ENCODE measurements at places on chromosomes 1 and 21.

- peak; percentile 7 for DNase-seq
Observed at GRCh38 chr1:153260585-153261280, 1.2 kb downstream of the LORICRIN start.

DNA sequence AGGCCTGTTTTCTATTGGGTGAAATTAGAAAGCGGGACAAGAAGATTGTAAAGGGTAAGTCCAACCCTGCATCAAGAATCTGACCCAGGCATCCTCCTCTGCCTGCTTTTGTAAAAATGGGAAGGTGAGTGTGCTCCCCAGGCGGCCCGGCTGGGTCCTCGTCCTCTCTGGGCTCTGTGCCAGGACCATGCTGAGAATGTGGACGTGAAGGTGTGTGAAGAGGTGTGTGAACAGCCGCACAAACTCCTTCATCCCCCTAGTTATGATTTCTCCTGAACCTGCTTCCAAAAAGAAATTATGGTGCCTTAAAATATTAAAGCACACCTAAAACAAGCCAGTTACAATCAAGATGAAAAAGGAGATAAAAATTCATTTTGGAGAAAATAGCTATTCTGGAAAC, 185.7 kb downstream of the IGSF21 start:
- no peak for DNase-seq

- no peak for DNase-seq
Observed at GRCh38 chr1:92922356-92923035, 38.8 kb downstream of the DIPK1A start.

- no peak for DNase-seq
Observed at GRCh38 chr1:219086956-219087469, 86.7 kb upstream of the LYPLAL1 start.

GRCh38 chr21:36274128-36274527, 45.9 kb upstream of the MORC3 start:
- DNase-seq, result no peak

DNA sequence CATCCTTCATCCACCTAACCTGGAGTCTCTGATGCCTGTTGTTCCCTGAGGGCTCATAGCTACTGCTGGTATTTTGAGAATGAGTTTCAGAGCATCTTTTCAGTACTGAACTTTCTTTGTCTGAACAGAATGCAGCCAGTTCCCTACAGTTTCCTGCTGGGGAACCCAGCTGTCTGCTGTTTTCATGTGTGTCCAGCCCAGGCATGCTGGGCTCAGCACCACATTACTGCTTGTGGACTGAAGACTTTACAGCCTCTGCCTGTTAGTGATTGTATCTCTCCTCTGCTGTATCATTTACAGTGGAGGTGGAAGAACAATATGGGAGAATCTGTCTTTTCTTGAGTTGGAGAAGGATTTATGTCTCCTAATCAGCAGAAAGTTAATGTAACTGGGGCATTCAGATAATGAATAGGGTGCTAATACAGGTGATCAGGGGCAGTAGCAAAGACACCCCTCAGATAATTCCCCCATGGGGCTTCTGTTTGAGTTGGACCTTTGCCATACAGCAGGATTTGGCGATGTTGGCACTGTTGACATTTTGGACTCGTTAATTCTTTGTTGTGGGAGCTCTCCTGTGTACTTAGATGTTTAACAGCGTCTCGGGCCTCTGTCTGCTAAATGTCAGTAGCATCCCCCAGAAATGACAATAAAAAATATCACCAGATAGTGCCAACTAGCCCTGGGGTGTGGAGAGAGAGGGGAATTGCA, 207.7 kb downstream of the HHAT start:
- no peak for DNase-seq

DNA sequence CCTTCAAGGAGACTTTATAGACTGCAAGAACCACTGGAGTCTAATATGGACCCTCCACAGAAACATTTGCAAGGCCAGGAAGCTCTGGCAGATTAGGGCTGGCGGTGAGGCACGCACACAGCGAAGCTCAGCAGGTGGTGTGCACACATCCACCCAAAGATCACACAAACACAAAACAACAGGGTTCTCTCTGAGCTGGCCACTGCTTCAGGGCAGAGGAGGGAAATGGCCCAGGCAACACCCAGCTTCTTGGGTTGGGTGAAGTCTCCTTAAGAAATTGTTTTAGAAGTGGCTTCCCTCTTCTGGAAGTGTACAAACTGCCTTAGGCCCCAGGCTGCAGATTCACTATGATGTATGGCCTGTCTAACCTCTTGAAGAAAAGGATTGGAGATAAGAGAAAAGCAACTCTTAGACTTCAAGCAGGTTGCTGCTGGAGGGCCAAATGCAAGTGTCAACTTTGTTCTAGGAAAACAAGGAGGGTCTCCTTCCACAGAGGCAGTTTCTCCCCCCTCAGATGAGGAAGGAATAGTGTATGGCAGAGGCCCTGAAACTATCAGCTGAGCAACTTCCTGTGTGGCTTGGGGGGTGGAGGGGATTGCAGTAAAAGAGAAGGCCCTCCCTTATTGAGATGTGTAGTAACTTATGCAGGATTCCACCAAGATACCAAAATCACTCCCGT, 2.0 kb downstream of the RCSD1 start:
- no peak for DNase-seq

- DNase-seq, result no peak
Observed at GRCh38 chr21:36783612-36784374, 84.9 kb downstream of the SIM2 start.

GRCh38 chr1:54135436-54136120, 17.2 kb downstream of the CDCP2 start:
- no peak for DNase-seq

GRCh38 chr1:224163311-224163710, 19.7 kb upstream of the DEGS1 start:
- no peak for DNase-seq

DNA sequence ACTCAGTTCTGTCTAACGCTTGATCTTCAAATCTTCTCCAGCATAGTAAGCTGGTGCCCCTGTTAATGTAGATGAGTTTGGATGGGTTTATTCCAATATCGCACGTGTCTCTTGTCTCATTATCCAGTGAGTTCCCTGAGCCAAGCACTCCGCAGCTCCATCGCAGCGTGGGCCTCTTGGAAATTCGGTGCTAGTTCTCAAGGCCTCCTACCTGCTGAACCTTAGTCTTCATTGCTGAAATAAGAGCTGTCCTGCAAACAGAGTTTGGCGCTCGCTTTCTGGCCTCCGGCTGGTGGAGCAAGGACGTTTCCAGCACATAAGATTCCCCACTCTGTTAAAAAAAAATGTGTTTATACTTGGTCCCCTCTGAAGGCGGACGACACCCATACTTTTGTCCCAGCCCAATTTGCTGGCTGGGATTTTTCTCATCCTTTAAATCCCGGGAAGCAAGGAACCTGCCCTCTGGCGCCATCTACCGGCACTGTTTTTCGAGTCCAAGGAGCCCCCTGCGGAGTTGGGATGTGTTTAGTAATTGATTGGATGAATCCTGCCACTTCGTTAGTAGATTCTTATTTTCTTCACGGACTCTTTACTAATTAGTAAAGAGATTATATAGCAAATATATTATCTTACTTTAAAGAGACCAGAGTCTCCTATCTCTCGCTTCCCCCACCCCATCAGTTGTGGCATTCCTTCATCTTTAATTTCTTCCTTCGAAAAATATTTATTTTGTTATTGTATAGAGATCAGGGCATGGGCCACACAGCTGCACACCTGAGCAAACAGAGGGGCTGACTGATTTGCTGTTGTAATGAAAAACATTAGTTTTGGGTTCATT, 14.7 kb downstream of the JUN start:
- peak; percentile 20 for DNase-seq

DNA sequence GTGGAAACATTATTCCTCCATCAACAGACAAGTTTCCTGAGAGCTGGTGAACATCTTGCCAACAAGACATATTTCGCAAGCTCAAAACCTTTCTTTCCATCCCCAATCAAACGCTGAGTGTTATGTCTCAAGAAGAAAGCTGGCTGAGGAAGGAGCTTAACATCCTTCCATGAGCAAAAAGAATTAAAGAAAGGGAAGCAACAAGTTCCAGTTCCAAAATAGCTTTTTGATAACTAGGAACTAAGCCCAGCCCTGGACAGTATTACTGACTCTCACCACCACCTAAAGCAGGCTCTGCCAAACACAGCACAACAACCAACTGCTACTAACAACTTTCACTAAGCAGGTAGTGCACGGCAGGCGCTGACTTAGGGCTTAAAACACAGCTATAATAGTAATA, 50.2 kb downstream of the CAPZB start:
- no peak for DNase-seq

DNA sequence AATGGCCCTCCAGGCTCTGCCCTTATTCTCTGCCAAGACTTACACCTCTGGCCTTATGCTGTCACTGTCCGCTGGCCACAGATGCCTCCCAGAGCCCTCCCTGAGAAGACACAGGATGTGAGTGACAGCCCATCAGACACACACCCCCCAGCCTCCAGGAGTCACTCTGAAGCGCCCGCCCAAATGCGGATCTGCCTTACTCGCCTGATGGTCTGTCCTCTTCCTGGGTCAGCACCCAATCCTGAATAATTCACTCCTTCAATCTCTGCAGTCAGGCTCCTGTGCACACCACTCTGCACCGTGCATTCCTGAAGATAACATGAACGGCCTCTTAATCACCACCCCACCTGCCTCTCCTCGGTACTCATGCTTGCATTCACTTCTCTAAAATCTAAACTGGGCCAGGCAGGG, 14.7 kb downstream of the CLSTN1 start:
- no peak for DNase-seq

GRCh38 chr1:217586586-217586985, 44.3 kb downstream of the GPATCH2 start:
- no peak for DNase-seq

DNA sequence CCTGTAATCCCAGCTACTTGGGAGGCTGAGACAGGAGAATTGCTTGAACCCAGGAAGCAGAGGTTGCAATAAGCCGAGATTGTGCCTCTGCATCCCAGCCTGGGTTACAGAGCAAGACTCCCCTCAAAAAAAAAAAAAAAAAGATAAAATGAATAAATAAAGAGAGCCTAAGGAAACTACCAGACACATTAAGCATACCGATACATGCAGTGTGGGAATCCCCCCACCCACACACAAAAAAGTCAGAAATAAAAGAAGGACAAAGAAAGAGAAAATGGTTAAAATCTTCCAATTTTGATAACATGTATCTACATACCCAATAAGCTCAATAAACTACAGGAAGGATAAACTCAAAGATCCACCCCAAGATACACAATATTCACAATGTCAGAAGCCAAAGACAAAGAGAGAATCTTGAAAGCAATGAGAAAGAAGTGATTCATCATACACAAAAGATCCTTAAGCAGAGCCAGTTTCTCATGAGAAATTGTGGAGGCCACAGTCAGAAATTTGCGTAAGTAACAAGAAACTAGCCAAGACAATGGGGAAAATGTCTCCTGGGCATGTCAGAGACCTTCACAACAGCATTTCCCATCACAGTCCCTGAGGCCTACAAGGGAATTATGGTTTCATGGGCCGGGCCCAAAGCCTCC, 1197.0 kb downstream of the AMY1C start:
- no peak for DNase-seq

- no peak for DNase-seq
Observed at GRCh38 chr1:234656944-234657654, 47.1 kb upstream of the IRF2BP2 start.

DNA sequence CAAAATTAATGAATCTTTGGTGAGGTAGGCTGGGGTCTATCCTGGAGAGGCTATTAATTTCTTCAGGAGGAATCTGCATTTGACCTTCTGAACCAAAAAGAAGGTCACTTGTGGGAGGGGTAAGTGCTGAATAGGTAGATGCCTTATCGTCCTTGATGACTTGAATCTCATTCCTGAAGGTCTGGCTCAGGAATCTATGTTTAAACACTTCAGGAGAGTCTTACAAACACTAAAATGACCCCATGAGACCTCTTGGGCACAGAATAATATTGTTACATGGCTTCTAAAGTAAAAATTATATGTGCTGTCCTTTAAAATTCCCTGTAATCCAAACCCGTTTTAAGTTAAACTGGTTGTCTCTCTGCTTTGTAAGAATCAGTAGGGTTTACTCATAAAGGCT, 55.0 kb upstream of the FGGY start:
- no peak for DNase-seq

GRCh38 chr1:41003640-41004220, 17.8 kb downstream of the SLFNL1 start:
- peak; percentile 66 for DNase-seq

- DNase-seq, result no peak
Observed at GRCh38 chr1:210516697-210517459, 188.2 kb downstream of the HHAT start.

- no peak for DNase-seq
Observed at GRCh38 chr1:18764362-18764761, 95.1 kb downstream of the TAS1R2 start.

DNA sequence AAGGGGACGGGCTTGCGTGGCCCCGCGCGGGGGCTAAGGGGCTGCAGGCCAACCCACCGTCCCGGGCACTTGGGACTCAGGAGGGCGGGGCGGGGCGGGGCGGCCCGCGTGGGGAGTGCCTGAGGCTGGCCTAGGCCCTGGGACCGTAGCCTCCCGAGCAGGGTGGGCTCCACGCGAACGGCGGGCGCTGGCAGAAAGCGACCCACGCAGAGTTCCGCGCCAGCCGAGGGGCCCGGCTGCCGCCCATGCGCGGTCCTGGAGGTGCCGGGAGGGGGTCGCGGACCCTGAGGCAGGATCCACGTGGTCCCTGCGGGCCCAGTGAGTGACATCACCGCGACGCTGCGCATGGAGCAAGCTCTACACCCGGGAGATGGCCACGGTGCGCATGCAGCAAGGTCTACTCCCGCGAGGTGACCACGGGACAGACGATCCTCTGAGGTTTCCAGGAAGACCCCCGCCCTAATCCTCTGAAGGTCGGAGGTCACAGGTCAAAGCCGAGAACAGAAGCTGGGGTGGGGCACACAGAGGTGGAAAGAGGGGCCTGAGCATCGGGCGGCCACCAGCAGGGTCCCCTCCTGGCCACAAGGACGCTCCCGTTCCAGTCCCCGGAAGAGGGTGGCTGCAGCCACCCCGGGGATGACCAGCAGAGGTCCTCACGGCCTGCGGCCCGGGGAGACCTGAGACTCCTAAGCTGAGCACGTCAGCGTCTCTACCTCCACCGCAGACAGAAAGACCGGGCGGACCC, 13.5 kb upstream of the SLC19A1 start:
- peak; percentile 70 for DNase-seq

DNA sequence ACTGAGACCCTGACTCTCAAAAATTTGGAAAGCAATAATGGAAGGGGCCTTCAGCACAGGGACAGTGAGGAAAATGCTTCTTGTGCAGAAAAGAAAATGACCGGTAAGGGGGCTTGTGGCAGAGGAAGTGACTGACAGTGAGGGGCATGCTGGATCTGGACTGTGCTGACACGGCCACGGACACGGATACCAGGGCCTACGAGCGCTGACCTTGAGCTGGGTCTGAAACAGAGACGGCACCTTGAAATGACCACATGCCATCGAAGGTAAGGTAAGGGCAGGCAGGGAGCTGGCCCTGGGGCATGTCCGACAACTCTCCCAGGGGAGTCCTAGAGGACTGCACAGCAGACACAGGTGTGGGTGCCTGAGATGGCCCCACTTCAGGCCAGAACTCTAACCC, 182.1 kb downstream of the RHOU start:
- no peak for DNase-seq

DNA sequence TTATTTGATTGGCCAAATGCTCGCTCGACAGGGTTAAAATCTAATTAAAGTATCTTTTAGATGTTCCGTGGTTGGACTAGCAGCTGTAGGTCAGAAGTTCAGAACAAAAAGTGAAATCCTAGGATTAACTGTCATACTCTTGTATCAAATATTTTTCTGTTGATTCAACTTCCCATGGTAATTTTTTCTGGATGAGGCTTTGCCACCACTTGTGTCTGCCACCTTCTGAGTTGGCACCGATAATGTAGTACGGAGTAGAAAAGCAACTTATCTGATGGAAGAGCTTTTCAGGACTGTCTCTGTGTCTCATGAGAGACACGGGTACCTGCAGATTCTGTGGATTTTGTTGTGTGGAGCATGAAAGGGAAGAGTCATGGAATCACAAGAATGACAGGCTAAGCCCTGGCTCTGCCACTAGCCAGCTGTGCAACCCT, 44.6 kb upstream of the CNN3 start:
- DNase-seq, result no peak

All from germinal center (tissue), 1 donor.